ENCODE measurements at places on chromosomes 5 and 9.

GRCh38 chr5:179994583-179995323, 76.8 kb downstream of the RNF130 start:
- no peak for DNase-seq

DNA sequence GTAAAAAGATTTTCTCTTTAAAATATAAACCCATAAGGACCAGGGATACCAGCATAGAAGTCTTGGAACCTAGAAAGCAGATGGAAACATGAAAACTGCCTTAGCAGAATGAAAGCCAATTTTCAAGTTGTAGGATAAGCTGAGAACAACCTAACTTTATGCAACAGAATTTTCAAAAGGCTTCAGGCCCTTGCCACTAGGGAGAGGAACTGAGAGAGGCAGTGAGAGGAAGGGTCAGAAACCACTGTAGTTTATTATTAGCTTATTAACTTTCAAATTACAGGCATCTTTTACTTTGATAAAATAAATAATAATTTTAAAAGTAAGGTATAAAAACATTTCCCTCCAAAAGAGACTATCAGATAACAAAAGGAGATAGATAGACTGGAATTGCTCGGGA, 33.4 kb downstream of the FAM81B start:
- no peak for DNase-seq

- DNase-seq: no peak
These were observed 22.0 kb downstream of the SECISBP2 start for GRCh38 chr9:89340332-89340731.

- DNase-seq: no peak
These were observed 62.9 kb upstream of the ORM1 start for GRCh38 chr9:114259798-114260523.

- DNase-seq: no peak
These were observed 88.5 kb upstream of the SPDL1 start for GRCh38 chr5:169494941-169495548.

GRCh38 chr5:113103330-113103729, 126.7 kb downstream of the DCP2 start:
- DNase-seq: no peak

DNA sequence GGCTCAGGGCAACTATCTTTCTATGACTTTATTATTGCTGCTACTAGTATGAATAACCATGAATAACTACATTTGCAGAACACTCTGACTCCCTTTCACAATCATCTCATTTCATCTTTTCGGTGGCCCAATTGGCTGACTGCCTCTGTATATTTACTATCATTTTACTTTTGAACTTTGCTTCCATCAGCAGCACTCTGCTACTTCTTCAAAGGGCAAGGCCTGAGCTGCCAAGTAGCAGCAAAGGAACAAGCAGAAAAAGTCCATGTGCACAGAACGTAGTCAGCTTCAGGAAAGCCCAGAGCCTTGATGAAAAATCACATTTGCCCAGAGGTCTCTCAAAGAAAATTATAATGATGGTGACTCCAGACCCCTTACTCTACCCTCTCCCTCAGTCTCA, 214.5 kb upstream of the PUM3 start:
- no peak for DNase-seq

DNA sequence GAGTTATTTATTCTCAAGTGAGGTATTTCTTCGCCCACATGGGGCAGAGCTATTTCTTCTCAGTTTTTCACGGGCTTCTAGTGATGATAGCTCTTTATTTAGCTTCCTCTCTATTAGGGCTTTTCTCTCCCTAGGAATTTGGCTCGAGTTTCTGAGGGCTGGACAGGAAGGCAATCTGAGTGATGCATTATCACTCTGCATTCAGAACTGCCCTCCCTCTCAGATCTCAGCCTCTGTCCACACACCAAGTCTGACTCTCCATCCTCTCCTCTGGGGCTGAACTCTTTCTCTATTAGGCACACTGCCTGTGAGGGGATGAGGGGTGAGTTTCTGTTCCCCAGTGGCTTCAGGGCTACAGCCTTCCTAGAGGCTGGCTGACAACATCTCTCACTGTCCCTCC, 14.9 kb upstream of the SCAMP1 start:
- DNase-seq: no peak

DNA sequence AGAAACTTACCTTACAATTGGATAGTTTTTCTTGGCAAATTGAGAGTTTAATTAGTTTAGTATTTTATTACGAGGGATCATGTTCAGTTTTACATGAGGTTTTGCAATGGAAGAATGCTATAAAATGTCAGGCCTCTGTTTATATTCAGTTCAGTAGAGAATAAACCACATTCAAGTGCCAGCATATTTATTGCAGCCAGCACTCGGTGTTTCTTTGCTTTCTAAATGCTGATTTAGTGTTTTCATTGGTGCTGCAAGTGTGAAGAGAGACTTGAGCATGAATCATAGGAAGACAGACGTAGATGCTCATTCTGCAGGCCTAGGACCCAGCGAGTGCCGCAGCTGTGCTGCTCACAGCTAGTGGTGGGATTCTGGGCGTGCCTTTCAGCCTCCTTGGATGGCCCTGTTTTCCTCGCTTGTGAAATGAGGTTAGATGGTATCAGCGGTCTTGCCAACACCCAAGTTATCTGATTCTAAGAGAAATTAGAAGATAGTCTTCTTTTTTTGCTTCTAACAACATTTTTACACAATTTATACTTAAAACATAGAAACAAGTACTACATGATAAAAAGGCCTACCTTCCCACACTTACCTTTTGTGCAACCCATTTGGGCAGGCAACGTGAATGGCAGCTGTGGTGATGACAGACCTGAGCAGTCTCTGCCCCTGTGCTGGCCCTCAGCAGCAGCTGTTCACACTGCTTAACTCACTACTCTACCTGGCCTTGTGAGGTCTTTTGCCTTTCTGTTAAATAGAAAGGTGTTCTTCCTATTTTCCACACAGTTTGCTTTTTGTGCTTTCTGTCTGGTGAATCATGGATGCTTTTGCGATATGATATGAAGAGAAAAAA, 26.8 kb upstream of the TNFAIP8 start:
- no peak for DNase-seq
